ENCODE measurements at places on chromosomes 11 and 22. TPM values are rescaled to one million over a fixed set of nuclear protein-coding genes. Genes with fewer than 3 reads are reported as not detected.

- H3K4me3 ChIP-seq: no peak overlapping the region
- H3K4me1 ChIP-seq: peaks cover 28% of the 10 kb centered on the region
- H3K36me3 ChIP-seq: no peaks in the 10 kb centered on the region
- no peaks in the 10 kb centered on the region for H3K27me3 ChIP-seq
These were observed 125.1 kb downstream of the TRIM44 start for GRCh38 chr11:35787626-35788025.

GRCh38 chr22:38415046-38415445 is 40.0 kb downstream of the KCNJ4 start:
- H3K27me3 ChIP-seq: no peaks in the 10 kb centered on the region
- no peaks in the 10 kb centered on the region for H3K4me1 ChIP-seq
- no peak overlapping the region for H3K4me3 ChIP-seq
- no peak overlapping the region for H3K27ac ChIP-seq

DNA sequence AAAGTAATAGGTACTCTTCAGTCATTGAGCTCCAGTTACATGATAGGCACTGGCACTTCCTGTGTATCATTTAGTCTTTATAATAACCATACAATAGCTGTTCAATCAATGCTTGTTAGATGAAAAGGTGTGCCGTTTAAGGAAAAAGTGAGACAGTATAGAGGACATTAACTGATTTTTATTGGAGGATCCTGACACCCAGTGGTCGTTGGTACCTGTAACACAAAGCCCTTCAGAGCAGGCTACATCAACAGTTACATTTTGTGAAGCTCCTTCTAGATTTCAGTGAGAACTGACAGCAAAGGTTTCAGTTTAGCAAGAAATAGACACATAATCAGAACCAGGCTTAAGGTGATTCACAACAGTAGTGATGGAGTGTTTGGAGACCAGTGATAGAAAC is 44.2 kb downstream of the CCDC81 start:
- no peak overlapping the region for H3K4me3 ChIP-seq
- peaks cover 17% of the 10 kb centered on the region for H3K4me1 ChIP-seq
- no peak for DNase-seq
- no peaks in the 10 kb centered on the region for H3K36me3 ChIP-seq
- no peaks in the 10 kb centered on the region for H3K27me3 ChIP-seq

DNA sequence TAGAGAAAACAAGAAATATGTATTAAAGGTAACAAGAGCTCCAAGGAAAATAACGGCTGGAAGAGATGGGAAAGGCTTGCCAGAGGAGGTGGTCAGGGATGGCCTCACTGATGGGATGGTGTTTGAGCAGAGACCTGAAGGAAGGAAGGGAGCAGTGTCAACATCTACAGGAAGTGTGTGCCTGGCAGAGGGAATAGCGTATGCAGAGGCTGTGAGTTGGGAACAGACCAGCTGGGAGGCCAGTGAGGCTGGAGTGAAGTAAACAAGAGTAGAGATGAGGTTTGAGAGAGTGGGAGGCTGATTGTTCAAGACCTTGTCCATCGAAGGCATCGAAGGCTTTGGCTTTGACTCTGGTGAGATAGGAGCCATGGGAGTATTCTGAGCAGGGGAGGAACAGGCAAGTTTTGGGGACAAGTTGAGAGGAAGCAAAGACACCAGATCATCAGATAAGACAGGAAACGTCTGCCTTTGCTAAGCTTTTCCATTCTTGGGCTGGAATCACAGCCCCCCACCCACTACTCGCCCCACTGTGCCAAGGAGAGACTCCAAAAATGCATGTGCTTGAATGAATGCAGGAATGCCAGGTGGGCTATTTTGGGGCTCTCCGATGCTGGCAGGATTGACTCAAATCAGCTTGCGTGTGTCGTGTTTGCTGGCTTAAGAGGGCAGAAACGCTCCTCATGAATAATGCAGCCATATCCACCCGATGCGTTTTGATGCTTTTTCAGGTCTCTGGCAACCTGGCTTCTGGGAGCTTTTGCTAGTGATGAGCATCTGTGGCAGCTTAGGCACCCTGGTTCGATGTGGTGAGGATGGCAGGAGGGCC is 7.2 kb downstream of the SGSM1 start:
- H3K4me3 ChIP-seq: no peak overlapping the region
- DNase-seq: no peak
- H3K27ac ChIP-seq: no peak overlapping the region
- no peaks in the 10 kb centered on the region for H3K27me3 ChIP-seq
- H3K36me3 ChIP-seq: no peaks in the 10 kb centered on the region

Gene OR4A16
- not detected for total RNA-seq
